Neural crest cell (in vitro differentiated cells): ENCODE measurements at places on chromosomes 5 and 9. TPM values are rescaled to one million over a fixed set of nuclear protein-coding genes. Genes with fewer than 3 reads are reported as not detected.

- no peaks in the 10 kb centered on the region for H3K27me3 ChIP-seq
- peaks cover 14% of the 10 kb centered on the region for H3K4me1 ChIP-seq
- H3K4me3 ChIP-seq, result peak overlapping the region; percentile 45
- H3K36me3 ChIP-seq, result no peaks in the 10 kb centered on the region
- DNase-seq, result no peak
These were observed 216.2 kb upstream of the IER5L start for GRCh38 chr9:129394061-129394885.

GRCh38 chr9:86685556-86685955, 261.8 kb downstream of the GAS1 start:
- peak overlapping the region; percentile 50 for H3K27ac ChIP-seq
- H3K4me3 ChIP-seq, result no peak overlapping the region
- no peaks in the 10 kb centered on the region for H3K36me3 ChIP-seq
- no peak for DNase-seq

GRCh38 chr9:135253305-135254004, 166.0 kb downstream of the OLFM1 start:
- H3K4me3 ChIP-seq, result no peak overlapping the region
- H3K36me3 ChIP-seq, result no peaks in the 10 kb centered on the region
- no peak for DNase-seq
- no peak overlapping the region for H3K27ac ChIP-seq

- no peaks in the 10 kb centered on the region for H3K27me3 ChIP-seq
- peaks cover 8% of the 10 kb centered on the region for H3K36me3 ChIP-seq
- H3K4me3 ChIP-seq, result no peak overlapping the region
- DNase-seq, result no peak
- H3K27ac ChIP-seq, result no peak overlapping the region
These were observed 117.8 kb downstream of the TLE4 start for GRCh38 chr9:79689576-79689975.

GRCh38 chr5:59685191-59685530, 208.4 kb downstream of the PDE4D start:
- no peaks in the 10 kb centered on the region for H3K36me3 ChIP-seq
- no peaks in the 10 kb centered on the region for H3K4me1 ChIP-seq
- H3K4me3 ChIP-seq, result no peak overlapping the region
- H3K27ac ChIP-seq, result no peak overlapping the region
- no peak for DNase-seq

- H3K4me1 ChIP-seq, result no peaks in the 10 kb centered on the region
- H3K36me3 ChIP-seq, result no peaks in the 10 kb centered on the region
- no peak overlapping the region for H3K4me3 ChIP-seq
- no peaks in the 10 kb centered on the region for H3K27me3 ChIP-seq
- no peak overlapping the region for H3K27ac ChIP-seq
These were observed 134.5 kb downstream of the PALM2AKAP2 start for GRCh38 chr9:109914280-109915027.

DNA sequence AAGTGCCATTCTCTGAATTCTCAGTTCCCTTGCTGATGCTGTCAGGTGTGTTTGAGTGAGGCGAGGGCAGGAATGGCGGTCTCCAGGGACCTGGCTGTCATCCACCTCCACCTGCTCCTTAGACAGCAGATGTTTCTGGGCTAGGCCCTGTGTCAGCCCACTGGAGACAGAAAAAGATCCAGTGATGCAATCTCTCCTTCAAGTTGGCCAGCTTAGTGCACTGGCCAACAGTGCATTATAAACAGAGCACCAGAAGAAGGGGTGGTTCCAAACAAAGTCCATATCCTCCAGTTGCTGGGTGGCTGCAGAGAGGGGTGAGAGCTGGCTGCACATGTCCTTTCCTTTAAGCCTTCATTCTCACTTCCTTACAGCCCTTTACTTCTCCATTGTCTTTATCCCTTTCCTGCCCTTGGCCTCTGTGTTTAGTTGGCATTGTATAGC, 26.5 kb downstream of the NANS start:
- H3K27me3 ChIP-seq, result peaks cover 9% of the 10 kb centered on the region
- DNase-seq, result no peak
- H3K27ac ChIP-seq, result no peak overlapping the region

GRCh38 chr5:167245868-167246267, 1045.6 kb upstream of the WWC1 start:
- H3K4me1 ChIP-seq, result peaks cover 42% of the 10 kb centered on the region
- H3K27ac ChIP-seq, result no peak overlapping the region
- no peaks in the 10 kb centered on the region for H3K27me3 ChIP-seq
- no peak overlapping the region for H3K4me3 ChIP-seq

DNA sequence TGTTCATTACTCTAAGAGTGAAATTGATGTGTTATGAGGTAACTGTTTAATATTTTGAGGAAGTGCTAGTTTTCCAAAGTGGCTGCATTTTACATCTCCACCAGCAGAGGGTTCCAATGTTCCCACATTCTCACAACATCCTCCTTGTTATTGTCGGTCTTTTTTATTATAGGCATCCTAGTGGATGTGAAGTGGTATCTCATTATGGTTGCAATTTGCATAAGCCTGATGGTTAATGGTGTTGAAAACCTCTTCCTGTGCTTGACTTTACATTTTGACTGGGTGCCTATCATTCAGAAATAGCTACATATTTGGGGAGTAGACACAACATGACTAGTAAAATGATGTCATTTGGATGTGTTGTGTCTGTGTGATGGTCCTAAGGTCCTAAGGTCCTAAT, 143.6 kb downstream of the MRPS30 start:
- no peak overlapping the region for H3K4me3 ChIP-seq
- H3K27ac ChIP-seq, result no peak overlapping the region
- no peaks in the 10 kb centered on the region for H3K36me3 ChIP-seq
- H3K27me3 ChIP-seq, result no peaks in the 10 kb centered on the region
- no peak for DNase-seq

- H3K27ac ChIP-seq, result no peak overlapping the region
- H3K4me3 ChIP-seq, result no peak overlapping the region
- peaks cover 10% of the 10 kb centered on the region for H3K36me3 ChIP-seq
- no peaks in the 10 kb centered on the region for H3K4me1 ChIP-seq
- H3K27me3 ChIP-seq, result no peaks in the 10 kb centered on the region
These were observed 101.9 kb downstream of the NLN start for GRCh38 chr5:65823845-65824445.

GRCh38 chr9:137753192-137753765, 124.3 kb upstream of the CACNA1B start:
- no peak overlapping the region for H3K4me3 ChIP-seq
- H3K27me3 ChIP-seq, result no peaks in the 10 kb centered on the region
- peaks cover 29% of the 10 kb centered on the region for H3K4me1 ChIP-seq
- DNase-seq, result no peak
- H3K36me3 ChIP-seq, result peaks cover 56% of the 10 kb centered on the region
- no peak overlapping the region for H3K27ac ChIP-seq

DNA sequence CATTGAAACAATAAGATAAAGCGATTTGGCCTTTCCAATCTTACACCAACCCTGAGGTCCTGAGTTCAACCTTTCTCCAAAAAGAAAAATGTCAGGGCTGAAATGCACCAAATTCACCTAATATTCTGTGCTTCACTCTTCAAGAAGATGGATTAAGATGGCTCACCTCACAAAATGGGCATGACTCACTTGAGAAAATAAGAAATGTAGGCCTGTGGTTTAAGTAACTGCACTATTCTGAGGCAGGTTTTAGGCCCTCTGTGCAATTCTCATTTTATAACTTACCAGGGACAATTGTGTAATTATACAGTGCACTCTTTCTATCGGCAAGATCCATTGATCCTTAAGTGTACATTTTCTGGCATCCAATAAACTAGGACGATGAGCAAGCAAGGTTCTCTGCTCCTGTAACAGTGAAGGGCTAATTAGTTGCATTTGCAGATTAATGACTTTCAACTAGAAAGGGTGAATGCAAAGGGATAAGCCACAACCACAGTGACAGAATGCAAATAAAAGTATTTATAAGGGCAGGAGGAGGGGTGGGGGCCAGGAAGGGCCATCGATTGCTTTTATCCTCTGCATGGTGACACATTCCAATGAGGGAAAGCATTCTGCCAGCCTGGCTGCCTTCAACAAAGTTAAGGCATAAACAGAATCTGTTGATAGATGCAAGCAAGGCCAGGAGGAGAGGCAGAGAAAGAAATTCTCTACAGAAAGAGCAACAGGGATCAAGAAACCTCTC, 214.5 kb downstream of the CAAP1 start:
- no peaks in the 10 kb centered on the region for H3K36me3 ChIP-seq
- no peak for DNase-seq
- peak overlapping the region; percentile 51 for H3K27ac ChIP-seq
- peaks cover 42% of the 10 kb centered on the region for H3K4me1 ChIP-seq
- H3K4me3 ChIP-seq, result no peak overlapping the region

DNA sequence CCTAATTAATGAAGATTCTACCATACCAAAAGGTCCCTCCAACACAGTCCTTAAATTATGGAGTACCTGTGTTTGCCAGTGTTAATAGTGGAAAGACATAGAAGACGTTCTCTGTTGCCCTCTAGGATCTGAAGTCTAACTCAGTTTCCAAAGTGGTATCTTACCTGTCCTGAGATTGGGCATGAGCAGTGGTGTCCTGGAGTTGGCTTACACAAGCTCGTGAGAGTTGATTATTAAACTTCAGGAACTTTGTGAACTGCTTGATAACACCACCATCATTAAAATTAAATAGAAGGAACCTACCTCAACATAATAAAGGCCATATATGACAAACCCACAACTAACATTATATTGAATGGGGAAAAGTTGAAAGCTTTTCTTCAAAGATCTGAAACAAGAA, 60.9 kb upstream of the SMARCA2 start:
- H3K4me1 ChIP-seq, result no peaks in the 10 kb centered on the region
- DNase-seq, result no peak
- H3K27me3 ChIP-seq, result peaks cover 11% of the 10 kb centered on the region
- no peaks in the 10 kb centered on the region for H3K36me3 ChIP-seq

- H3K27me3 ChIP-seq, result no peaks in the 10 kb centered on the region
- H3K4me1 ChIP-seq, result peaks cover 15% of the 10 kb centered on the region
- peak overlapping the region; percentile 24 for H3K27ac ChIP-seq
- no peak for DNase-seq
- peaks cover 12% of the 10 kb centered on the region for H3K36me3 ChIP-seq
These were observed 54.0 kb downstream of the TMEM161B start for GRCh38 chr5:88214655-88215054.

Gene OR1Q1
- total RNA-seq, result not detected in 2 replicates

Gene FAM169A
- 11.6 and 13.6 TPM in 2 replicates for total RNA-seq

Gene STING1
- 0.23 and 0.49 TPM in 2 replicates for total RNA-seq

Gene PCDHA1
- total RNA-seq, result 0.07 TPM in 1 of 2 replicates, not detected in the other

Gene PDZD2
- 0.65 and 1.3 TPM in 2 replicates for total RNA-seq

Gene SYNPO
- total RNA-seq, result 1.5 TPM in 2 replicates

Gene STPG3
- total RNA-seq, result 0.26 TPM in 1 of 2 replicates, not detected in the other

Gene IL17B
- not detected in 2 replicates for total RNA-seq

Gene ASPN
- total RNA-seq, result not detected in 2 replicates

Gene CARD19
- total RNA-seq, result 22.1 and 25.6 TPM in 2 replicates
